ENCODE measurements at places on chromosomes 11 and 22. TPM values are rescaled to one million over a fixed set of nuclear protein-coding genes. Genes with fewer than 3 reads are reported as not detected.

DNA sequence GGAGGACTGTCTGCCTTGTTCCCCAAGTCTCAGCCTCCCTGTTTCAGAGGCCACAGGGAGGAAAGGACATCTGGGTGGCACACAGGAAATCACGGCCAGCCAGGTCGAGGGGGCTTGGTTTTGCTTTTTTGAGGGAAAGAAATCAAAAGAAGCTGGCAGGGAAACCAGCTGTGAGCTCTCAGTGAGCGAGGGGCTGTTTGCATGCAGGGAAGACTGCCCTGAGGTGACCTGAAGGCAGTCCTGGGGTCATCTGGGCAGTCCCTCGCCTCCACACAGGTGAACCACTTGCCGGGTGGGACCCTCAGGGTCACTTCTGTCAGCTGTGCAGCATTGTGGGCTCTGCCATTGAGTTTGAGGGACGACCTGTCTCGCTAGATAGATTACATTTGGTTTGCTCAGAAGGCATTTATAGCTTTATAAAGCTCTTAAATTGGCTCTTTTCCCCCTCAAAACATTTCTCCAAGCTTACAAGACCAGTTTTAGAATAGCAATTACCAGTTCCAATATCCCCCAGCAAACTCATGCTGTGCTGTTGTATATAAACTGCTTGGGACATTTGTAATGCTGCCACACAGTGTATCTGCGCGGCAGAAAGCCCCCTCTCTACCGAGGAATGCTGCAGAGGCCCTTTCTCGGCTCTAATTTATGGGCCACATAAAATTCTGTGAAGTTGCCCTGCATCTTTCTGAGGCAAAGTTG, 28.3 kb downstream of the PKNOX2 start:
- no peak for DNase-seq

GRCh38 chr22:19138217-19139000, 6.0 kb downstream of the ESS2 start:
- DNase-seq: no peak

- no peak for DNase-seq
These were observed 85.2 kb downstream of the CWF19L2 start for GRCh38 chr11:107372439-107372838.

- no peak for DNase-seq
These were observed 648 bp downstream of the FOSL1 start for GRCh38 chr11:65899356-65900124.

- DNase-seq: no peak
These were observed 18.8 kb upstream of the ZBTB16 start for GRCh38 chr11:114040706-114041211.

GRCh38 chr11:124440608-124441007, 4.9 kb downstream of the OR8B8 start:
- DNase-seq: no peak

The SLC17A6 gene
- total RNA-seq: not detected

DNA sequence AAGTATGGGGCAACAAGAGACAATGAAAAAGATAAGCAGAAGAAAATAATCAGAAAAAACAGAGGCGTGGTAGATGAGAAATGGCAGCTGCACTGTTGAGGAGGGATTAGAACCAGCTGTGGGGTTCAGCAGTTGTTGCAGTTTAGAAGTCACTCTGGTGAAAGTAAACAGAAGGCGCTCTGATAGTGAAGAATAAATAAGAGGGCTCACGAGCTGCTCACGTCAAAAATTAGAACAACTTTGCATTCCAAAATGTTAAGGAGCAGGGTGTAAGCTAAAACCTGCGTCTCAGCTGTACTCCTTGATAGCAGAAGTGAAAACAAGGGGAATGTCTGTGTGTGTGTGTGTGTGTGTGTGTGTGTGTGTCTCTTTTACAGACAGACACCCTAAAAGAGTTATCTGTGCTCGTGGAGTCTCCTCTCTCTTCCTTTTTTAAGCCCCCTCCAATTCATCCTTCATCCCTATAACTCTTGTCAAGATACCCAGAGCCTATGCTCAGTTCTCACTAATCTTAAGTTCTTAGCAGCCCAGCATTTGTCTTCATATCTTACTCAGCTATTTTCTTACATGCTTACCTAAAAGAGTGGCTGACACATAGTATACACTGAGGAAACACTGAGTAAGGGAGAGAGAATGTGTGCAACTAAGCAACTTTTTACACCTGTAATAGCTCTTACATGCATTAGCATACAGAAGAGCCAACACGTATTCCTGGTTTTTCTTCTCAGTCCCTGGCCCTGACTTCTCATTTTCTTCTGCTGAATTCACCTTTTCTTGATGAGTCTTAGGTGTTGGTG, 8.9 kb downstream of the TTC17 start:
- DNase-seq: no peak
